CD4-positive, alpha-beta T cell treated with Interleukin-21 for 1 hour (primary cell): ENCODE measurements at places on chromosomes 4 and X.

DNA sequence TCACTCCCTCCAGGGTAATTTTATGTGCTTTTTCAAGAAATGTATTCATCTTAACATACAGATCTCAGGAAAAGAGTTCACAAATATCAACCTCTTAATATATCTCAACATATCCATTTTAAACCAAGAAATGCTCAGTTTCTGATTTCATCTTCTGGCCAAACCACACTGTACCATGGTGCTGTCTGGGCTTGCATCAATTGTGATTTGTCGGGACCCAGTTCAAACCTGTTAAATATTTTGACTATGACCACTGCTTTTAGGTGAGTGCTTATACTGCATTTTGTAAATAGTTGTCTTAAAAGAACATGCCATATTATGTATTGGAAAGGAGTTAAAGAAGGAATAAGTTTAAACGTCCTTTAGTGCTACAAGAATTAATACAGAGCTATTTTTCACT, 352.1 kb downstream of the SPOCK3 start:
- DNase-seq, result no peak

DNA sequence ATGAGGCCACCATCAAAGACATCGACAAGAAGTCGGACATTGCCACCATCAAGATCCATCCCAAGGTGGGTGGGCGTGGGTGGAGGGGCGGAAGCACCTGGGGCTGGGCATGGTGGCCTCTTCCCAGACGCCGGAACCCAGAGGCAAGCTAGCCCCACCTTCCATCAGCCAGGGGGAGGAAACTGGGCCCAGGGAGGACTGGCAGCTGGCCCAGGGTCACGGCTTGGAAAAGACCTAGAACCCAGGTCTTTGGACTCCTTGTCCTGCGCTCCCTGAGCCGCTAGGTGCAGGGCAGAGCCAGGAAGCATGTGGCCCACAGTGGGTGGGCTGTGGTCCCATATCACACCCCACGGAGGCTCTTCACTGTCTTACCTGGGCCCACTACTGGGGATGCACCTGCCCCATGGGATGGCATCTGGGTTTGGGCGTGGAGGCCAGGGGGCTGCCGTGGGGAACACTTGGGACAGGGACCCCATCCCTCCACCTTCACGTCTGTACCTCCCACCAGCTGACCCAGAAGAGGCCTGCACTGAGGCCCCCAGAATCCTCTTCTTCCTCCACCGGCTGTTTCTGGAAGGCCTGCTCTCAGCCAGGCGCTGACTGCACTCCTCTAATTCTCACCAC, 17.3 kb downstream of the HTRA3 start:
- DNase-seq, result no peak

DNA sequence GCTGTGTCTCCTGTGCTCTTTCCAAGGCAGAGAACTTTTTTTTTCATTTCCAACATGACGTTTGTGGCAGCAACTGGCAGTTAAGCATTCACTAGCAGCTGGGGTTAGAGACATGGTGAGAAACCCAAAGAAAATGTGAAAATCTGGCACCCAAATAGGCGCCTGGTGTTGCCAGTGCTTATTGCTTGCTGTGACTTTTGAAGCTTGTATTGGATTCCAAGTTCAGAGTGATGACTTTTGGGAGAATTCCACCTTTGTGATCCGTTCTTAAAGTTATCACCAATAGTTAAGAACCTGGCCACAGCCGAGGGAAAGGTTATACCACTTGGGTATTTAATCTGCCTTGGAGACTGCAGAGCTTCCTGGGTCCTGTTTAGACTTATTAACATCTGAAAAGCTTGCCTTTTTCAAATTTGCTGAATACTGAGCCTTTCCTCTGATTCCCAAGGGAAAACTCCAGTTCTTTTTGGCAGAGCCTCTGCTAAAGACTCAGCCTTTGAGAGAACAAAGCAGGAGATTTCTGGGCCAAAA, 101.0 kb downstream of the OPHN1 start:
- no peak for DNase-seq

DNA sequence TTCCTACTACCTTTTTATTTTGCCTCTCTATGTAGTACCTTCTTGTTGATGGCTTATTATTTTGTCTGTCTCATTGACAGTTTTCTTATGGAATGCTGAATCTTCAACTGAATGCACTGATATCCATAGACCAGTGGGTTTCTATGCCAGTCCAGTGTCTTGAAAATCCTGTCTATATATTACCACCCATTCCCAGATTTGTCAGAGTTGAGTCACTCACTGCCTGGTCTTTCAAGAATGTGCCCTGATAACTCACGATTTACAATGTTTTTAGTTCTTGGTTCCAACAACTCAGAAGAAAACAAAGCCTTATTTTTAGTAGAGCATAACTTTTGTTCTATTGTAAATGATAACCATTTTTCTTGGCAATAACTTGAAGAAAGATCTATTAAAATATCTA, 606.0 kb upstream of the PITX2 start:
- no peak for DNase-seq

DNA sequence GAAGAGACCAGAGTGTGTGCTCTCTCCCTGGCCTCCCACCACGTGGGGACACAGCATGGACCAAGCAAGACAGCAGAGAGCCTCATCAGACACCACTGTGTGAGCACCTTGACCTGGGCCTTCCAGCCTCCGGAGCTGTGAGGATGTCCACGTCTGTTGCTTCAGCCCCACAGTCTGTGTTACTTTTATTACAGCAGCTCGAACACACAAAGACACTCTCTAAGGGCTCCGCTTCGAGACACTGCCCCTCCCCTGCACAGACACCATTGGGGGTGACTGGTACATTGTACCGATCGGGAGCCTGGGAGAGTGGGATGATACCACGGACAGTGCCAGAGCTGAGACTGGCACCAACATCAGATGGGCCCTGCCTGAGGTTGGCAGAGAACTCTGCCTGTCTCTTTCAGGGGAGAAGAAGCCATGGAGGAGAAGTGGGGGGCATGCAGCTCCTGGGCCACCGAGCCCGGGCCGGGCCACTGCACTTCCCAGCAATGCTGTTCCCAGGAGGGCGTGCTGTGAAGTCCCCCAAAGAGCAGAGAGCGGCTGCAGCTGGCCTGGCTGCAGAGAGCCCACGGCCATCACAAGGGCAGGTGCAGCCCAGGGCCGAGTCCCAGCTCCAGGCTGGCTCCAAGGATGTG, 48.1 kb upstream of the HMX1 start:
- DNase-seq, result no peak

DNA sequence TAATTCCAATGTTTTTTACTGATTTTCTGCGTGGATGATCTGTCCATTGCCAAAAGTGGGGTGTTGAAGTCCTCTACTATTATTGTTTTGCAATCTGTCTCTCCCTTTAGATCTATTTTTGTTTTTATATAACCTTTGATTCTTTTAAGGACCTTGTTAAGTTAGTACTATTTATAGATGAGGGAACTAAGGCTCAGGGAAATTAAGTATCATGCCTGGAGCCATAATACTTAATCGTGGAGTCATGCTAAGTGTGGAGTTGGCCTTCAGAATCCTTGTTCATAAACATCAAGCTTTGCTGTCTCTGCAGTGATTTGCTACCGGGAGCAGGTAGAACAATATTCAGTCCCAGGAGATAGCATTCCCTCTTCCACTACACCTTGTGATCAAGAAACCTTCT, 31.0 kb downstream of the SGMS2 start:
- DNase-seq, result no peak

- DNase-seq, result no peak
Observed at GRCh38 chrX:79371101-79371500, 4.0 kb upstream of the ITM2A start.

DNA sequence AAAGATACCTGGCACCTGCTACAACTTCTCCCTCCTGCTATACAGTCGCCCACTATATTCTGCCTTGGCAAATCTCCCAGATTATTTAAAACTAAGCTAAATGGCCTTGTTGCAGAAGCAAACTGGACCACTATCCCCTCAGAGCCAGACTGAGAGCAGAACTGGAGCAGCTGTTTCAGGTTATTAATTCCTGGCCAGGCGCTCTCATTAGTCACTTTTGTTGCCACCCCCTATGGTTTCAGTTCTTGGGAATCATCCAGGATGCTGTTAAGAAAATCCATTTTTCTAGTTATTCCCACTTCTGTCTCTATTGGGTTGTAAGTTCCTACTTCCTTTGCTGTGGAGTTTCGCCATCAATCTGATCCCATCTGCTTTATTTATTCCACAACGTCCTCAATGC, 30.1 kb downstream of the ADGRA3 start:
- no peak for DNase-seq

DNA sequence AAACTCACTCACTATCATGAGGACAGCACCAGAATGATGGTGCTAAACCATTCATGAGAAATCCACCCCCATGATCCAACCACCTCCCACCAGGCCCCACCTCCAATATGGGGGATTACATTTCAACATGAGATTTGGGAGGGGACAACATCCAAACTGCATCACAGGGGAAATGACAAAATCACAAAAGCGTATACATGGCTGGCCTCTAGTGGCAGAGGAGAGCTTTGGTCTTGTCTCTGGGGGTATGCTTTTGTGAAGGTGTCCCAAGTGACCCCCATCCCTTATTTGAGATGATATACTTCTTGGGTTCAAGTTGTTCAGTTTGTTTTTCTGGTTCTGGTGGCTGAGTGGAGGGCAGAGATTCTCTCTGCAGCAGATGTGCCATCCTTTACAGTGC, 8.5 kb upstream of the SETD7 start:
- DNase-seq, result peak; percentile 14

DNA sequence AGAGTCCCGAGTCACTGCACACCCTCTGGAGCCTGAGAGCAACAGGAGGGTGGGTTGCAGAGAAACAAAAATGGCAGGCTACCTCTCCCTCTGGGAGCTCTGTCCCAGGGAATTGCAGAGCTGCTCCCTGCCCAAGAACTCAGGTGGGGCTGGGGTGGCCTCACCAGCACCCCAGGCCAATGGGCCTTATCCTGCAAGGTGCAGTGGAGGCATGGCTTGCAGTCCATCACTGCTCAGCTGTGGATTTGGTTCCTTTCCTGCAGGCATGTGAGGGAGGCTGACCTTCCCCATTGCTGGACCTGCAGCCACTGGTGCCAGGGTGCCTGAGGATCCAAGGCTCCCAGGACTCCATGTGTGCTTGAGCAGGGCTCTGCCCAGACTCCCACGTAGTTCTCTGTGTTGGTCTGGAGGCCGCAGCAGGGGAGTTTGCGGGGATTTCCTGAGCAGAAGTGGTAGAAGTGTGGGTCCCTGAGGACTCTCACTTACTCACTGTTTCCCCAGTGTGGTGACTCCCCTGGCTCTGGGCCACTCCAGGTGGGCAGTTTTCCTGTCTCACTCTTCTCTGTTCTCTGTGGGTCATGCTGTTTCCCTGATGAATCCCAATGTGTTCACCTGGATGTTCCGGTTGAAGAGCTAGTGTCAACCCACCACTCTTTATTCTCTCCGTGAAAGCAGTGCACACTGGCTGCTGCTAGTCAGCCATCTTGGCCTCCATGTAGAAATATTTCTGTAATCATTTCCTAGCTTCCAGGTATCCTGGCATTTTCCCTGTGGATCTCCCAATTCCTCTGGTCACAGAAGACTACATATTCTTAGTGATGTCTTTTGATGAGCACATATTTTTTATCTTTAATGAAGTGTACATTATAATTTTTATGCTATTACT, 82.3 kb downstream of the ARHGAP24 start:
- no peak for DNase-seq

GRCh38 chrX:154724993-154725756, 25.7 kb downstream of the GAB3 start:
- peak; percentile 49 for DNase-seq

GRCh38 chr4:40923316-40924095, 173.8 kb downstream of the NSUN7 start:
- DNase-seq, result no peak

GRCh38 chrX:70552130-70552704, 107.6 kb downstream of the DLG3 start:
- DNase-seq, result no peak

- no peak for DNase-seq
Observed at GRCh38 chr4:158799013-158799770, 30.4 kb downstream of the FNIP2 start.

GRCh38 chrX:119151051-119151380, 23.4 kb upstream of the KIAA1210 start:
- no peak for DNase-seq

DNA sequence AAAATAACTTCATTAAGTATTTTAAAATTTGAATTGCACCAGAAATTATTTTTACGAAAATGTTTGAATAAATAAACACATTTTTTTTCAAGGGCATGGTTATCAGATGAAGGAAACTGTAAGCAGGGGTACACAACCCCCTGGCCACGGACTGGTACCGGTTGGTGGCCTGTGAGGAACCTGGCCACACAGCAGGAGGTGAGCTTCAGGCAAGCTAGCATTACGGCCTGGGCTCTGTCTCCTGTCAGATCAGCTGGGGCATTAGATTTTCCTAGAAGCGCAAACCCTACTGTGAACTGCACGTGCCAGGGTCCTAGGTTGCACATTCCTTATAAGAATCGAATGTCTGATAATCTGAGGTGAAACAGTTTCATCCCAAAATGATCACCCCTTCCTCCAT, 1499.7 kb upstream of the AGA start:
- DNase-seq, result no peak

- DNase-seq, result no peak
Observed at GRCh38 chrX:150919401-150919800, 20.9 kb upstream of the CD99L2 start.

DNA sequence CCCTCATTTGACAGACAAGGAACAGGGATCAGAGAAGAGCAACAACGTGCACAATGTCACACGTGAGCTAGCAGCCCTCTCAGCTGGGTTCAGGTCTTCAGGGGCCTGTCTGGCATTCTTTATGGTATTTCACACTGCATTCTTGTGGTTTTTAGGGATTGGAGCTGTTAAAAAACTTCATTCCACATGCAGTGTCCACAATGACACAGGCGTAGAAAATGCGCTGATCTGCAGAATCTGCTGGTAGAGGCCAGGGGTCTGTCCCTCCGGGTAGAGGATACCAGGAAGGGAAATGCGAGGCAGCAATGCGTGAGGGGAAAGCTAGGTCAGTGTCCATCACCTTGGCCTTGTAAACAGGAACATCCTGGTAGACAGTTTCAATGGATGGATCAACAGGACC, 36.6 kb downstream of the MAP7D3 start:
- no peak for DNase-seq

- no peak for DNase-seq
Observed at GRCh38 chr4:186330368-186330767, 64.4 kb downstream of the F11 start.

DNA sequence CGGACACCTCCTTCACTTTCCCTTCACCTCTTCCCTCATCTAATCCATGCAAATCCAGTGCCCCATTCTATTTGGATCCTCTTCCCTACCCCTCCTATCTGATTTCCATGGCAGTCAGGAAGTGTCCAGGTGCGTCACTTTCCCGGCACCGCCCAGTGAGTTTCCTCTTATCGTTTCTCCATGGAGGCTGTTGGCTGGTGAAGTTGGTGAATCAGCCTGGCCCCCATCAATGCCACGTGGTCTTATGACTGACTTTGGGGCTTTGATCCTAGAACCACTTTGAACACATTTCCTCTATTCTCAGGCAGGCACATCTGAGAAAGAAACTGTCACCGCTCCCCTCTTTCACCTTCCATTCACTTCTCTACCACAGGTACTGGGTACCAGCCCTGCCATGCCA, 137.8 kb downstream of the CEP135 start:
- DNase-seq, result no peak

DNA sequence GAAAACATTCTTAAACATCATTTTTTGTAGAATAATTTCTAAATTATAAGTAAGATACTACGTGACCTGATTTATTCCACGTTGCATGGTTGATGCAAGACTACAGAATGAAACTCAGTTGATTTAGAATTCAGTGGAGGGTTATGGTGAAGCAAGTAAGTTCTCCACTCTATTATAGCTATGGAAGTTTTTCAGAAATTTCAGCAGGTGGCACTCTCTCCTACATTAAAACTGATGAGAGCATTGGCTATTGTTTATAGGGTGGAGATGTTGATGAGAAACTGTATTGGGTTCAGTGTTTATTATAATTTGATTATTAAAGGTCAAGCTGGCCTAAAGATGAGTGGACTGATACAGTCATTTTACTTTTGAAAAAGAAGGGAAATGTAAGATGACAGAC, 88.0 kb downstream of the FNIP2 start:
- DNase-seq, result peak; percentile 51
